ENCODE measurements at places on chromosomes 4 and X. TPM values are rescaled to one million over a fixed set of nuclear protein-coding genes. Genes with fewer than 3 reads are reported as not detected.

- peak; percentile 41 for DNase-seq
These were observed 287.7 kb downstream of the KCTD8 start for GRCh38 chr4:44160776-44161367.

DNA sequence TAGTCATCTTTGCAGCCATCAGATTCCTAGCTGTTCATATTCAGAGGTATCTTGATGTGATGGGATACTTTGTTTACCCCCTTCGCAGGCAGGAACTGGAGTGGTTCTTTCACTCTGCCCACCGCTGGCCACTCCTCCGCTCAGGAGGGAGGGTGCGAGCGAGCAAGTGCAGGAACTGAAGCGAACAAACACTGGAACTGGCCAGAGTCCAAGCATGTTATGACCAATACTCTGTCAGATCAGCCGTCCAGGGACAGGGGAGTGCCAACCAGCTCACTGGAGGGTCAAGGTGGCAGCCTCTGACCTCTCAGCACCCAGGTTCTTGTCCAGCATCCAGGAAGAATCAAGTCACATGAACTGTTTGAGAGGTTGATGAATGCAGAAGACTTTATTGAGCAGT, 18.0 kb upstream of the MANBA start:
- no peak for DNase-seq

DNA sequence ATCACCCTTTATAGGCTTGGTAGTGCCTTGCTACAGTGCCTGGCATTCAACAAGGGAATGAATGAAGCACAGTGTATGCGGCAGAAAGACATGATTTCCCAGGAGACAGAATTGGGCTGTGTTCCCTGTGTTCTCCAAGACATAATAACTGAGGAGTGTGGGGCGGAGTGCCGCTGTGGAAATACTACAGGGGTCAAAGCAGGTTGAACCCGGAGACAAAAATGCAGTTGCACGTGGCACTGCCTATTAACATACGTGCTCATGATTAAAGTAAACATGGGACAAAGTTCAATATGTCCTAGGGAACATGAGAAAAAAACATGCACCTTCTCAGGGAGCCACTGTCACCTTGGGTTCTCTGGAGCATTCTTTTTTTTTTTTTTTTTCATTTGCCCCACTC, 820.8 kb downstream of the RPA4 start:
- no peak for DNase-seq

- no peak for DNase-seq
These were observed 56.7 kb downstream of the RAPGEF2 start for GRCh38 chr4:159159611-159160010.

DNA sequence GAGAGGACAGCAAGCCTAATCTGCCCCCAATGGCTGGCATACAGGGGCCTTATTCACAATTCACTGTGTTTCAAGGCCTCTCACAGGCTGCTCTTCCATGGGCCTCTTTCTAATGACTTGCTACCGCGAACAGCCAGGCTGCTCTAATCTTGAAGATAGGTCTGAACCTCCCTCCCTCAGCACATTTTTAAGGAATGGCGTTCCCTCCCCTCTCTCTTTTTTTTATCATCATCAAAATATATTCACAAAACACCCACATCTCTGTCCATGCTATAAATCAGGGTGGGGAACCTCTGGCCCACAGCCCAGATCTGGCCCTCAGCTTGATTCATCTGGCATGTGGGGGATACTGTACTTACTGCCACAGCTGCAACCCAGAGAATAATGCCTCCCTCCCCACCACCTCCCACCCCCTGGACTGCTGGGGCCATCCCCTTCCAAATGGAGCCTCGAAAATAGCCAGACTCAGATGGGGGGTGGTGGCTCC, 76.2 kb upstream of the PLAC1 start:
- peak; percentile 17 for DNase-seq

DNA sequence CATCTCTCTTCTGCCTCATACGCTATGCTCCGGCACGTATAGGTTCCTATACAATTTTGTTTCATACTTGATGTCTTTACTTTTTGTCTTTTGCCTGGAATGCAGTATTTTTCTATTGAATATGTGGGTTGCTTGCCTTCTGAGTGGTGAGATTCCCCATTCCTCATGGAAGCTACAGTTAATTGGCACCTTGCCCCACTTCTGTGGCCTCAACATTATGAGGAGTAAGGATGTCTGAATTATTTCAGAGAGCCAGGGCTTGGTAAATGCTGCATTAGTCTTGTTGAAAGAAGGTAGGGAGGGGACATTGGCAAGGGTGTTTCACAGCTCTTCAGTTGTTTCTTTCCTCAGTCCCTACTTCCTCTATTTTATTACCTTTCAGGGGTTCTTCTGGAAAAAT, 23.0 kb downstream of the CDKL5 start:
- no peak for DNase-seq

GRCh38 chrX:112056886-112057285, 25.7 kb downstream of the TRPC5 start:
- DNase-seq: no peak

GRCh38 chrX:107711521-107712181, 63.9 kb downstream of the TSC22D3 start:
- DNase-seq: no peak

- no peak for DNase-seq
These were observed 135.6 kb upstream of the TLL1 start for GRCh38 chr4:165737309-165737972.

GRCh38 chr4:150482581-150482980, 99.4 kb upstream of the MAB21L2 start:
- no peak for DNase-seq

- no peak for DNase-seq
These were observed 42.4 kb downstream of the N4BP2 start for GRCh38 chr4:40099010-40099409.

GRCh38 chr4:138259271-138259670, 17.1 kb upstream of the SLC7A11 start:
- DNase-seq: no peak

DNA sequence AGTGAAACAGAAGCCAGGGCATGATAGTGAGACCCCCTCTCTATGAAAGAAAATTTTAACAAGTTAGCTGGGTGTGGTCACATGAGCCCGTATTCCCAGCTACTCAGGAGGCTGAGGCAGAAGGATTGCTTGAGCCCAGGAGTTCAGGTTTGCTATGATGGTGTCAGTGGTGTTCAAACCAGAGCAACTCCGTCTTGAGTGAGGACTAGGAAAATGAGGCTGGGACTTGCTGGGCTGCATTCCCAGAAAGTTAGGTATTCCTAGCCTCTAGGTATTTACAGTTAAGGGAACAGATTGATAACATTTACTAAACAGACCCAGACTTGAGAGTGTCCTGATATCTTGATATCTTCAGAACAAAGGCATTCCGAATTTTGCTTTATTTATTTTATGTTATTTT, 37.0 kb upstream of the NOCT start:
- DNase-seq: no peak

DNA sequence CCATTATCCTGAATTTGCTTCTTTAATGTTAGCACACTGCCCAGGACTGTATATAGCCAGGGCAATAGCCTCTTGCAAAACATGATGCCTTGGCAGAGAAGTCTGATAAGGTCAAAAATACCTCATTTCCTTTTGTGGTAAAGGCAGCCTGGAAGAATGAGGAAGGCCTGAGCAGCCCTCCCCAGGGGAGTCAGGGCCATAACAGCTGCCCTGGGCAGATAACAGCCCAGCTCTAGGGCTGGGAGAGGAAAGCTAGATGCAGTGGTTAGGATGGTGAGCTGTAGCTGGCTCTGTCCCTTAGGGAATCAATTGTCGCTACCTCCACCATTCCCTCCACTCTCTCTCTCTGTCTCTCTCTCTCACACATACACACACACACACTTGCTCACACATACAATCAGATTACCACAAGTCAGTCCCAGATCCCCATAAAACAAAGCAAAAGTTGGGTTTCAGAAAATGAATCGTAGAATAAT, 29.2 kb downstream of the EFHC2 start:
- DNase-seq: peak; percentile 56

DNA sequence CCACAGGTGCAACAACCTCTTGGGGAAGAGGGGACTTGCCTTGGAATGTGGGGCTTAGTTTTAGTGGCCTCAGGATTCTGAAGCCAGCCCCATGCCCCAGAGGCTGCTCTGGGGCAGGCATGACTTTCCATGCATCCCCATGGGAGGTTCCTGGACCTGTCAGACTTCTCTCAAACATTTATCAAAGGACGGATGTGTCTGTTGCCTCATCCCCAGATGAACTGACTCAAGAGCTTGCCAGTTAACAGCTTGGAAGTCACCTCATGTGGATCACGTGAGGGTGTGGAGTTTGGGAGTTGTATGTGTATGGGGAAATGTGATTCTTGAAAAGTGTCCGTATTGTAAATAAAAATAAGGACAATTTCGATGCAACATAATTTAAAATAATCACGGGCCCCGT, 341.5 kb downstream of the ARHGAP10 start:
- no peak for DNase-seq

Gene HMGN5
- 0.40 TPM for total RNA-seq

Gene PRKG2
- total RNA-seq: 0.05 TPM

Gene MAGEC3
- total RNA-seq: not detected

Gene DRD5
- not detected for total RNA-seq

Gene PDE6B
- 0.18 TPM for total RNA-seq

Measured in HT1080 (cell line).